ENCODE measurements at places on chromosomes 3 and 15. TPM values are rescaled to one million over a fixed set of nuclear protein-coding genes. Genes with fewer than 3 reads are reported as not detected.

- DNase-seq, result no peak
Measured at GRCh38 chr15:65731926-65732325, 60.2 kb downstream of the DENND4A start.

DNA sequence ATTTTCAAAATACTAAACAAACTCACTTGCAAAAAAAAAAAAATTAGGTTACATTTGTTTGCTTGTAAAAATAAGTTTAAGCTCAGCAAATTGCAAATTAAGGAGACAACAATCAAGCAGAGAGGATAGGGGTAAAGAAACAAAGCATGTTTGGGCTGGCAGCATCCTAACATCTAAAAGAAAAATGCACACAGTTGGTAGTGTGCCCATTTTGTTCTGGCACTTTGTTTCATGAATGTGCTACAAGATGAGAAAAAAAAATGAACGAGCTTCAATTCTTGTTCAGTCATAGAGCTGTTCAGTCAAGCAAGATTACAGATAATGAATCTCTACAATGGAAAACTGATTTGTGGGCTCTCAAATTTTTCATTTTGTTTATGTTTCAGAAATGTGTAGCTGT, 17.7 kb upstream of the ZBBX start:
- DNase-seq, result no peak

SLC38A3 gene
- not detected for total RNA-seq

DNA sequence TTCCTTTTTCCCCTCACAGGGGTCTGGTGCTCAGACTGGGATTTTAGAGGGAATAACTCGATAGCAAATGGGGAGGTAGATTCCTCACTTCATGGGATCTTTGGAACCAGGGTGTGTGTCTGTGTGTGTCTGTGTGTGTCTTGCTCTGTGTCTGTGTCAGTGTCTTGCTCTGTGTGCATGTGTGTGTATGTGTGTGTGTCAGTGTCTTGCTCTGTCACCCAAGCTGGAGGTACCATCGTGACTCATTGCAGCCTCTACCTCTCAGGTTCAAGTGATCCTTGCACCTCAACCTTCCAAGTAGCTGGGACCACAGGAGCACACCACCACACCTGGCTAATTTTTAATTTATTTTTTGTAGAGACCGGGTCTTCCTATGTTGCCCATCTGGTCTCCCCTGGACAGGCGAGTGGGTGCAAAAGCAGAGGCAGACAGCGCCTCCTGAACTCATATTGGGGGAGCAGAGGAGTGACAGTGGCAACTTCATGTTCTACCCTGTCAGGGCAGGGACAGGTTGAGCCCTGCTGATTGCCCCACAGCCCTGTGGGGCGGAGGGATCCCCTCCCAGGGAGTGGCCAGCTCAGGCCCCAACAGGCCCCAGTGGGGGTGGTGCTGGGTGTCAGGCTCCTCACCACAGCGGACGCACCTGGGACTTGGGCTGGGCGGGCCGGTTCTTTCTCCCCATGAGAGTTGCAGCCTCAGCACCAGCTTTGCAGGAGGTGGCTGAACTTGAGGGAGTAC, 10.4 kb upstream of the SEMA4B start:
- no peak for DNase-seq

GRCh38 chr3:17645074-17645698, 97.2 kb downstream of the TBC1D5 start:
- no peak for DNase-seq

- no peak for DNase-seq
Measured at GRCh38 chr15:90910441-90911301, 7.6 kb downstream of the MAN2A2 start.

DNA sequence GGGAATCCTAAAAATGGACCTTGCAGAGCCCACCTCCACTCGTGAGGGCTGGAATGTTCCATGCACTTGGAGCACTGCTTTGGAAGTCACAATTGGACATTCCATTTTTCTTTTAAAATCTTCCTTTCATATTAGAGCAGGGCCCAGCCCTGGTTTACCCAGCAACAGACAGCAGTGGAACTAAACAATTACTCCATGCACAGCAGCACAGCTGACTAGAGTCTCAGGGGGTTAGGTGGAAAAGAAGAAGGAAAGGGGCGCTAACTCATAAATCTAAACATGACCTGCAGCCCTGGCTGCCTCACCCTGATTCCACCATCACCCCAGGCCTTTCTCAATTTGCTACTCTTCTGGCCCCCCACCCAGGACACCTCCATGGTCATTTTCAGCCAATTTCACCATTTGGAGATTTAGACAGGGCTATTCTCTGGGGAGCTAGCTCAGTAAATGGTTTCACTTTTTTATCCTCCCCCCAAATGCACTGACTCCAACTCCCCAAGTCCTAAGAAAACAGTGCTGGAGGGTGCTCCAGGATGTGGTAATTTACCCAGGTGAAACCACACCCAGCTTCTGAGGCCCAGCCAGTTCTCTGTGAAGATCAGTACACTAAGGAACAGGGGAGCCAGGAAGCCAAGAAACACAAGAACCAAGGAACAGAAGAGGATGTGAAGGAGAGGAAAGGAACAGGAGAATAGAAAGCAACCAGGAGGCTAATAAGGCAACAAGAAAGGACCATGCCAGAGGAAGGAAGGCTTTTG, 1.6 kb upstream of the LRRC31 start:
- DNase-seq, result peak; percentile 13

DNA sequence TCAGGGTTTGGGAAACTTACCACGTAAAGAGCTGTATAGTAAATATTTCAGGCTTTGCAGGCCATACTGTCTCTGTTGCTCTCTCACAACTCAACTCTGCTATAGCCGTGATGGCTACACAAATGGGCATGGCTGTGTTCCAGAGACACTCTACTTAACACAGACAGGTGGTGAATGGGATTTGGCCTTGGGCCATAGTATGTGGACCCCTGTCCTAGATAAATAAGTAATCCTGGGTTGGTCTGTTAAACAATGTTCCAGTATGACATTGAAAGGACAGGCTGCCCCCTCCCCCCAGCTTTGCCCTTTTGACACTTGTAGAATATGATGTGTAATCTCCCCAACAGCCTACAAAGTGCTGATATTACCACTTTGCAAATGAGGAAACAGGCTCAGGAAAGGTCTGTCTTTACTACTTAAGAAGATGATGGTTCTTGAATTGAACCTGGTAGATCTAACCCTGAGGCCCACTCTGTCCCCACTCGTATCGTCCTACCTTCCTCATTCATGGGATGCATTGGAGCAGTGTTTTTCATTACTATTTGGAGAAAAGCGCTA, 38.4 kb downstream of the SLCO3A1 start:
- no peak for DNase-seq

DNA sequence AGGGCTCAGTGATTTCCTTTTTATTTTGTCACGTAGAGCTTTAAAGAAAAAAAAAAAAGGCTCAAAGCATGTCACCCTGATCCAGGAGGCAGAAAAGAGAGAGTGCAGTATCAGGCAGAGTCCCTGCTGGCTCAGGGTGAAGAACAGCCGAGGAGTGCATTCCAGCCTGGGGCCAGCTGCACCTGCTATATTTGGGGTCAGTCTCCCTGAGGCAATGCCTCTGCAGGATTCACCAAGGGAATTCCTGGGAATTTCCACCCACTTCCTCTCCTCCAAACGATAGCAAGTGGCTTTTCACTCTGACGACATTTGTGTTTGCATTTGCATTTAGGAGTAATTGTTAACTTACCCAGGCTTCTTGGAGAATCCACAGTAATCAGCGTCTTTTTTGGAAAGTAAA, 202.9 kb upstream of the CTNNB1 start:
- no peak for DNase-seq

DNA sequence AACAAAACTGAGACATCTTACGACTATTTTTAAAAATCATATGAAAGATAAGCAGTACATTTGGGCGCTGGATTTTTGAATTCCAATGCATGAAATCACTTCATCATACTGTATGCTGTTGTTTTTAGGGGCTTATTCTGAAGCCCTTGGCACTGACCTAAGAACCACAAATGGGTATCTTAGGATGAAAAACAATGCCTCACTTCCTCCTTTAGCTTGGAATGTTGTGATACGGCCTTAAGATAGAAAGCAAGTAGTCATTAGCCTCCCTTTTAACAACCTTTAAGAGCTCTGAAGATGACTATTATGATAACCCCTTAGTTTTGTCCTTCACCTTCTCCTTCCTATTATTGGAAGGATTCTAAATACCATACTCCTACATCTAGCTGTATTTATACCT, 289.8 kb downstream of the ARPP21 start:
- DNase-seq, result no peak

TMC3 gene
- total RNA-seq, result not detected

GRCh38 chr3:168295027-168295426, 199.3 kb upstream of the GOLIM4 start:
- no peak for DNase-seq

NPAP1 gene
- total RNA-seq, result not detected

DNA sequence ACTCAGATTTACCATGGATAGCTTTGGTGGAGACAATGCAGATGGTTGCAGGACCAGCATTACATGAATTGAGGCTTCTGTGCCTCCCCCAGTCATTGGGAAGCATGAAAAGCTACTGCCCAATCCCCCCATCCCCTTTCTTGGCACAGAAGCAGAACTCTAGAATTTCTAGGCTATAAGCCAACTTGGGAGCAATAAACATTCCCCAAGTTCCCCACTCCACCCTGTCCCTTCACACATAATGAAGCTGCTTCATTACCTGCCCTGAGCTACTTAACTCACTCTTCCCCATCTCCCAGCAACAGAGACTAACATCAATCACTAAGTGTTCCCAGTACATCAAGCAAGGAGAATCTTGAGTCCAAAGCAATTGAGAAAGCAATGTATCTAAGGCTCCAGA, 164.5 kb downstream of the RORA start:
- DNase-seq, result no peak

- DNase-seq, result no peak
Measured at GRCh38 chr3:37499061-37499785, 324.8 kb upstream of the LRRFIP2 start.

GRCh38 chr15:83127547-83128150, 20.2 kb downstream of the TM6SF1 start:
- DNase-seq, result no peak

GRCh38 chr3:40504636-40505430, 1.0 kb upstream of the ZNF620 start:
- DNase-seq, result no peak

DNA sequence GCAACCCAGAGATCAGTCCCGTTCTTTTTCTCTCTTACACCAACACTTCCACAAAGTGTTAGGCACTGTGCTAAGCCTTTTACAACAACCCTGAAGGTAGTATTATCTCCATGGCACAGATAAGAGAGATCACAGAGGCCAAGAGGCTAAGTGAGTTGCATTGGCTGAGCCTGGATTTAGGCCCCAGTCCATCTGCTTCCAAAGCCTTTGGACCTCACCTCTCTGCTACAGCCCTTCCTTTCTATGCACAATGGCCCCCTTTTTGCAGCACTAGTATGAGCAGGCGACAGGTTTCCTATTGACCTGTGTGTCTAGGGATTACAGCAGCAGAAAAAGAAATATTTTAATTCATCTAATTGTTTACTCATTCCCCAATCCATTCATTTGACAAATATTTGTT, 76.2 kb downstream of the CRYGS start:
- DNase-seq, result no peak

GRCh38 chr15:57280464-57280863, 95.8 kb upstream of the CGNL1 start:
- no peak for DNase-seq

DNA sequence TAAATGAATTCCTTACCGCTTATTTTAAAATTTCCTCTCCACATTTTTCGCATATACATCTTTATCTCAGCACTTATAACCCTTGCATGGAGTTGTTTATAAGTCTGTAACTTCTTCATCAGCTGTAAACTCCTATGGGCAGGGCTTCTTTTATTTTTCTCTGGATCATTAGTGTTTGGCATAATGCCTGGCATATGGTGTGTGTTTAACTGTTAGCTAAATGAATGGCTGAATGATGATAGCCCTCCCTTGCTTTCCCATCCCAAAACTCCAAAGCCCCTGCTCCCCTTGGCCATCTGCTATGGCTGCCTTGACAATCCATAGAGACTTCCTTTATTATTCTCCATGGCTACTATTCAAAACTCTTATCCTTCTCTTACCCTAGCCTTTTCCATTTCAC, 48.1 kb upstream of the SEMA6D start:
- no peak for DNase-seq

DNA sequence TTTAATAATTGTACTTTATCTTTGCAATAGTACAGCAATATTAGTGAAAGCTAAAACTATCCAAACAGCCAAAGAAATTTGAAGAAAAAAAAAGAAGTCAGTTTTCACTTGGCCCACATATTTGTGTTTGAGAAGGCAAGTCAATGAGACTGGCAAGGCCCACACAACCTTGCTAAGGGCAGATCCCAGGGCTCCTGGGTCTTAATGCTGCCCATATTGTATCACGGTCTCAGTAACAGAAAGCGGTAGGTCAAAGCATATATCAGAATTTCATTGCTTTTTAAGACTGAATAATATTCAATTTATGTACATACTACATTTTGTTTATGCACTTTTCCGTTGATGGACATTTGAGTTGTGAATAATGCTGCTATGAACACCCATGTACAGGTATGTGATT, 262.0 kb upstream of the TOPAZ1 start:
- DNase-seq, result no peak

All from activated T-helper 2 cell treated with anti-CD3 and anti-CD28 coated beads, Interferon-gamma antibody, Interleukin-2, Interleukin-4, amounts not matched to agents 10 μg/mL and 5 μg/mL and 100 μg/mL, durations not matched to agents 14 hours and 24 hours and 36 hours (primary cell).